ENCODE measurements at places on chromosomes 4 and X. TPM values are rescaled to one million over a fixed set of nuclear protein-coding genes. Genes with fewer than 3 reads are reported as not detected.

The BANK1 gene
- 0.22 TPM for total RNA-seq

The CABS1 gene
- not detected for total RNA-seq

The DIPK2B gene
- 10.1 TPM for total RNA-seq

The CAPN6 gene
- total RNA-seq: 0.31 TPM

The SLC35A2 gene
- 18.4 TPM for total RNA-seq

The TMEM47 gene
- total RNA-seq: 35.6 TPM

The TCEAL7 gene
- not detected for total RNA-seq

The CT45A3 gene
- not detected for total RNA-seq

The CLDN22 gene
- total RNA-seq: not detected

The DKK2 gene
- total RNA-seq: 0.64 TPM

The XAGE3 gene
- not detected for total RNA-seq

The KIAA1210 gene
- not detected for total RNA-seq

Data from gastrocnemius medialis (tissue), 4 donors.